ENCODE measurements at places on chromosomes 1 and 21.

GRCh38 chr21:37670883-37671282 is 245.4 kb downstream of the KCNJ6 start:
- no peak for DNase-seq

DNA sequence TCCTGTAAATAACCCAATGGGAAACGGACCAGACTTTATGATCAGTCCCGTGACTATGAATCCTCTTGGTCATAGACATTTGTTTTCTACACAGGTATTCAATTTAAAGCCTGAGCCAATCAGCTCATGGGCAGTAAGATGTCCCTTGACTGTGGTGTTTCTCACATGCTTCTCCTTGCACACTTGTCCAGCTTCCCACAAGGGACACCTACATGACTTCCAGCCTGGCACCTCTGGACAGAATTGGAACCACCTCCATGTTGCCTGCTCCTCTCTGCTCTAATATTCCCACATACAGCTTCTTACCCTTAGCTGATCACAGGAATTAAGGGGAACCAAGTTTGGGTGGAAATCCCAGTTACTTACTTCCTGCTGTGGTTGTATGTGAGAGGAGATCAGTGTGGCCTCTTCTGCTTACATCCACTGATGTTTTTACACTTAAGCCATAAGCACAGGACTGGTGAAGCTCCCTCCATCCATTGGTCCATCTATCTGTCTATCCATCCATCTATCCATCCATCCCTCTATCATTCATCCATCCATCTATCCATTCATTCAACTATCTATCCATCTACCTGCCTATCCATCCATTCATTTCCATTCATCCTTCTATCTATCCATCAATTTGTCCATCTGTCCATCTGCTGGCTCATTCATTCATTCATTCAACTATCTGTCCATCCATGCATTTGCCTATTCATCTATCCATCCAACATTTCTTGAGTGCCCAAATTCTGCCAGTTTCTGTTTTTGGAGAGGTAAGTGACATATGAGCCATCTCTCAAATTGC is 16.4 kb downstream of the RUNX1 start:
- no peak for DNase-seq

DNA sequence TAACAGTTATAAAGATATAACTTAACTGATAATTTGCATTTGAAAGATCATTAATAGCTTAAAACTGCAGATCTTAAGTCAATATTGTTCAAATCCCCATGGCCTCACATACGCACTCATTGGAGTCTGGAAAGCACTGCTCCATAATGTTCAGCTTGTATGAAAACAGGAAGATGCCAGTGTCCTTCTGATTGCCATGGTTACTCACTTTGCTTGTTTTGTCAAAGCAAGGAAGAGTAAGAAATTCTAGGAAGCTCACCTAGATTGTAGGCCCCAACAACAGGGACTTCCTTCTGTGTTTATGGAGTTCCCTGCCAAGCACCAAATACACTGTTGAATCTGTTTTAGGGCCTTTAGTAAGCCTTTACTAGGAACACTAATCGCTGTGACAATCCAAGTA is 10.9 kb downstream of the GAS5 start:
- DNase-seq: no peak

DNA sequence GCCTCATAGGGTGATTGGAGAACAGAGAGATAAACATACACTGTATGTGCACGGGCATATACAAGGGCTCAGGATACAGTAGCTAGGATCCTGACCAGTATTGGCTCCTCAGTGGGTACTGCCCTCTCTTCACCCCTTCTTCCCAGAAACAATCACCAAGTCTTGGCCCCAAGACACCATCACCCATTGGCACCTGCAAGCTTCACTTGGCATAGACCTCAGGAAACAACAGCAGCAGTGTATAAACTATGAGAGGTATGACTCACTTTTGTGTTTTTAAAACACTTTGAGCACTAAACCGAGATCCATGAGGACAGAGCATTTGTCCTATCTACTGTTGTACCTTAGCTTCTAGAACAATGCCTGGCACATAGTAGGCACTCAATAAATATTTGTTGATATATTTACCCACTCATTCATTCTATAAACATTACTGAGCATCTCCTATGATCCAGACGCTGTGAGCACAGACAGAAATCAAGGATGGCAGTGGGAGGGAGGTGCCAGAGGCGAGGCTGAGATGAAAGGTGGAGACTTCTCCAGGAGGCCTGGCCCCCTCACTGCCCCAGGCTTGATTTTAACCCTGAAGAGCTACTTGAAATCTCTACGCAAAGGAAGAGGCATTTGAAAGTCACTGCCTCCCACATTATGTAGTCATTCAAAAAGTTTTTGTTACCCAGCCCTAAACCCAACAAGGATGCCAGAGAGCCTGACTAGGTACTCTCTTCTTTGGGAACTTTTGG is 95.2 kb downstream of the CAMK2N1 start:
- no peak for DNase-seq

DNA sequence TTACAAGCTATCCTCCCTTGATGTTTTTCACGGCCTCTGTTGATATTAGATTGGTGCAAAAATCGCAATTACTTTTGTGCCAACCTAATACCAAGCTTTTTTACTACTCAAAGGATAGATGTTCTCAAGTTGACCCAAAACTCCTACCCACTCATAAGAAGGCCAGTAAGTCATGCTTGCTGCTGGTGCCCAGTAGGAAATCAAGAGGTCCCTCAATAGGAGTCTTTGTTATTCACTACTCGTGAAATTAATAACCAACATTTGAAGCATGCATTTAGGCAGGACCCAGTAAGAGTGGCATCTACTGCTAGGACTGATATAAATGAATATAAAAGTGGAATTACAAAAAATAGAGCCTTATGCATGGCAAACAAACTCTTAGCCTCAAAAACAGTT is 52.6 kb downstream of the APP start:
- DNase-seq: no peak

DNA sequence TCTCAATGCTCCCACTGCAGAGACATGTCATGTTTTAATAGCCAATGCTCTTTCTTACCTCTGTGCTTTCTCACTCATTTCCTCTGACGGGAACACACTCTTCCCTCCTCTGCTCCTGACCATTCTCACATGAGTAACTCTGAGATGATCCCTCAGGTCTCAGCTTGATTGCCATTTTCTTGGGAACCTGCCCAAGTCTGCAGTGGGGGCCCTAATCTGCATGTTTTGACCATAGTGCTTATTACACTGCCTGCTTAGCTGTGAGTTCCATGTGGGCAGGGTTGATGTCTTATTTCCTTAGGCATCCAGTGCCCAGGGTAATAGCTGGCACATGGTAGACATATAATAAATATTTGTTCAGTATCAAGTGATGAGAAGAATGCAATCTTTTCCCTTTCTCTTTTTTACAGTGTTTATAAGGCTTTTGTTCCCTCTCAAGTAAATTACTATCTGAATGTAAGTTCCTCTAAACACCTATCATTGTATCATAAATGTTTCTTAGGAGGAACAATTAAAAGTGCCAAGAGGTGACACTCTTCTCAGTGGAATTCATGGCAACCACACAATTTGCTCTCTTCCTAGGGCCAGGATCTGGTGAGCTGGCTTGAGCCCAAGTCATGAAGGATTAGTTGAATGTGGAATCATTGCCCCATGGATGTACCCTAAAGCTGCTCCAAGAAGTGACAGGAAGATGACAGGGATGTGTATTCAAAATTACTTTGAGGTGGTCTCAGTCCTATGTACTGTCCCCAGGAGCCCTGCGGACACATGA is 485.4 kb upstream of the USP24 start:
- no peak for DNase-seq

DNA sequence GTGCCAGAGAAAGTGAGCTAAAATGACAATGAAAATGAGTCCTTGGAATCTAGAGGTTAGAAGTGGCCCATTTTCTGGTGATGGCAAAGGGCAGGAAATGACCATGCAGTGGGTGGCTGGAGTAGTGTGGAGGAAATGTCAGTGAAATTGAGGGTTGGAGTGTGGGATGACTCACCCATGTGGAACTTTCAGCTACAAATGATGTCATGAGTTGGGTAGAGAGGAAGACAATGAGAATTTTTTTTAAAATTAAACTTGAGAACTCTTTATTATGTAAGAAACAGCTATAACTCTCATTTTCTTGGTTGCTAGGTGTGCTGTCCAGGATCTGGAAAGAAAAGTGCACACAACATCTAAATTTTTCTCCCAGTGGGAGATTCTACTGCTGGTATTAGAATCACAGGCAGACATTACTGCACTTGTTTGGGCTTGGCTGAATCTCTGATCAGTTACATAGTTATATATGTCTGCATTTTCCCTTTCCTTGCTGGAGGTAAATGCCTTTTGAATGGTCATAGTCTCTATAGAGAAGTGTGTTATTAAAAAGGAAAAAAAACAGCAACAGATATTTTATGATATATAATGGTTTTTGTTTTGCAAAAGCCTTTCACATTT is 56.8 kb upstream of the GNG12 start:
- DNase-seq: no peak

DNA sequence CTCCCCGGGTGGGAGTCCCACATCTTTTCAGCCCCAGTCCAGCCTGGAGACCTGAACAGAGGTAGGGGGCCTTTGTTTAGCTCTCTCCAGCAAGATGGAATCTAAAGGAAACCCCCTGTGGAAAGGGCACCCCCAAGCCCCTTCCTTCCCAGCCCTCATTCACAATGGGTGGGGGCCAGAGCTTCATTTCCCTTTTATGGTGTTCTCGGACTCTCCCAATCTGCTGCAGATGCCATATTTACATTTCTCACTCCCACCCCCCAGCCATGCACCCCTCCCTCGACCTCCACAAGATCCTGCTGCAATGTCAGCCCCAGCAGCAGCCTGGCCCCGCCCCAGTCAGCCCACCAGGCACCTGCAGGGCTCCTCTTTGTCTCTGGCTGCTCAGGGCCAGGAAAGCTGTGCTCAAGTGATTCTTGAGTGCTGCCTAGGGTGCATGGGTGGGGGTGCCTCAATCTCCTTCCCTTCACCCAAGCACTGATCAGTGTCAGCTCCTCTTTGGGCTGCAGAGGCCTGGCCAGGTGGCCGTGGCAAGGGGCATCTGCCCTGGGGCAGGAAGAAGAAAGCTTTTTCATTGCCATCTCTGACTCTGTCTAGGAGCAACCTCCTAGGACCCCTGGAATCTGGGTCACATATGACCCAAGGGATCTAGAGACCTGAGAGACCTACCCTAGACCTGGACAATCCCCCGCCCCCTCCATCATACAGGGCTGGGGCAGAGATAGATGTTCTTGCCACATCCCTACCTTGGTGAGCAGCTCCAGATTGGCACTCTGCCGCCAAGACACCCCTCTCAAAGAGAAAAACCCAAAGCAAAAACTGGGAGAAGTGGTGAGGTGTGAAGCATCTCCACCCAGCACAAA is 1.7 kb downstream of the KIF21B start:
- no peak for DNase-seq

DNA sequence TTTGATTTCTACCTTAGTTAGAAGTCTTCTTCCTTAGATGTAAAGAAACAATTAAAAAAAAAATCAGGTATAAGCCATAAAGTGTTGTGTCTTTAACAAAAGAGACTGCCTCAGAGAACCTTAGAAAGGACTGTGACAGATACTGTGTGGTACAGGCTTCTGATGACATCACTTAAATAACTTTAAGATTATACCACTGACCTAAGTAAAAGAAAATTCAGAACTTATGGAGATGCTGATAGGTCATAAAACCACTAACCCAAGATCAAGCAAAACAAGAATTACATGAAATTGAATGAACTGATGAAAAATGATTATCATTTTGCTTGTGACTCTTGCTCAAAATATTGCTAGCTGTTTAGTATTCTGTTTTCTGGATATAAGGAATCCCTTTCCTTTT is 220.8 kb downstream of the NRIP1 start:
- no peak for DNase-seq

DNA sequence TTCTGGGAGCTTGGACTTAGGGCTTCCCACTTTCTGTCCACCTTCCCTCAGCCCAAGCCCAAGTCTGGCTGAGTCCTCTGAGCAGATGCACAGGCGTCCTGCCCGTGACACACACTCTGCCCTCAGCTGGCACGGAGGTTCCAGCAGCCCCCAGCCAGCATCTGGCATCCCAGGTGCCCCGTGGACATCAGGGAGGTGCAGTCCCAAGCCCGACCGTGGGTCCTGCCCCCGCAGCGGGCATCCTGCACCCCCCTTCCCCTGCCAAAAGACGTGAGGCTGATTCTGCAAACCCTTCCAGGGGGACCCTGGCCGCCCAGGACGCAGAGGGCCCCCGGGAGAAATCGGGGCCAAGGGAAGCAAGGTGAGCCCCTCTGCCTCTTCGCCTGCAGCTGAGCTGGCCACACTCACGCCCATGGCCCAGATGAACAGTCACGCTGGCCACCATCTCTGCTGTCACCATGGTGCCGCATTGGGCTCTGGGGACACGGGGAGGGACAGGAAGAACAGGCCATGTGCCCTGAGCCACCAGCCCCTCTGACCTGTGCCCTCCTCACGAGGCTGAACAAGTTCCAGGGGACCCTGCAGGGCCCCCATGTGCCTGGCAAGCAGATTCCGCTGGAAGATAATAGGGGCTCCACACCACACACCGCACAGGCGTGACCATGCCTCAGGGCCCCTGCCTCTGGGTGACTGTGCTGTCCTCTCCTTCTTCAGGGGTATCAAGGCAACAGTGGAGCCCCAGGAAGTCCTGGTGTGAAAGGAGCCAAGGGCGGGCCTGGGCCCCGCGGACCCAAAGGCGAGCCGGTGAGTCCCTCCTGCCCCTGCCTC is 20.6 kb downstream of the COL6A2 start:
- no peak for DNase-seq

GRCh38 chr1:13593511-13594131 is 10.0 kb downstream of the PDPN start:
- no peak for DNase-seq

GRCh38 chr21:28737674-28738419 is 254.8 kb downstream of the LTN1 start:
- no peak for DNase-seq

GRCh38 chr21:28579986-28580550 is 412.6 kb downstream of the LTN1 start:
- no peak for DNase-seq

DNA sequence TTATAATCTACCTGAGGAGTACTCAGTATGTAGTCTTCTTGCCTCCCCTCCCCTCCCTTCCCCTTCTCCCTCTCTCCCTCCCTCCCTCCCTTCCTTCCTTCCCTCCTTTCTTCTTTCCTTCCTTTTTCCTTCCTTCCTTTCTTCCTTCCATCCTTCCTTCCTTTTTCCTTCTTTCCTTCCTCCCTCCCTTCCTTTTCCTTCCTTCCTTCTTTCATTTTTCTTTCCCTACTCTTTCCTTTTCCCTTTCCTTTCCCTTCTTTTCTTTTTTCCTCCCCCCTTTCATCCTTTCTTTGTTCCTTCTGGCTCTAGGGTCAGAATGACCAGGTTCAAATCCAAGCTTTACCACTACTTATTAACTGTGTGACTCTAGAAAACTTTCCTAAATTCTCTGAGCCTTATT is 48.5 kb upstream of the HAO2 start:
- DNase-seq: no peak
